HT1080 (cell line): ENCODE measurements at places on chromosomes 6 and 20. TPM values are rescaled to one million over a fixed set of nuclear protein-coding genes. Genes with fewer than 3 reads are reported as not detected.

SRMS gene
- total RNA-seq, result not detected in 2 replicates

CCR6 gene
- total RNA-seq, result 0.06 TPM in 1 of 2 replicates, not detected in the other

BMP6 gene
- total RNA-seq, result 3.2 and 4.0 TPM in 2 replicates

POU5F1 gene
- not detected in 2 replicates for total RNA-seq

XKR7 gene
- total RNA-seq, result not detected in 2 replicates

DNA sequence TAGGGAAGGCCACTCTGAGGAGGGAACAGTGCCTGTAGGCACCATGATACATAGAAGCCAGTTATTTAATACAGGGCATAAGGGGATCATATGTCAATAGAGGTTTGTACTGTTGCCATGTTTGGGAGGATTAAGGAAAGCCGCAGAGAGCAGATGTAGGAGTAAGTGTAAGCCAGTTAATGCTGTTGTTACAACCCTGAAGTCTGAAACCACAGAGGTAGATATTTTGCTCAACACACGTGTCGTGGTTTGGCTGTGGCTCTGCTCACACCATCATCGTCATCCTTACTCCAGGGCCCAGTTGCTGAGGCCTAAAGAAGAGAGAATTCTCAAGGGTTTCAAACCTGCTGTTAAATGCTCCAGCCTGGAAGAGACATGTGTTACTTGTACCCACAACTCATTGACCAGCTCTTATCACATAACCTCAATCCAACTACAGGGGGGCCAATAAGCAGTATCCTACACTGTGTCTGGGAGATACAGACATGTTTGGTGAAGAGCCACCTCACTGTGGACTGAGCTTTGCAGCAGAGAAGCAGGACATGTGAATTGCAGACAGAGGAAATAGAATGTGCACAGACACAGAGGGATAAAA is 31.0 kb upstream of the PSMF1 start:
- peak; percentile 18 for DNase-seq

DNA sequence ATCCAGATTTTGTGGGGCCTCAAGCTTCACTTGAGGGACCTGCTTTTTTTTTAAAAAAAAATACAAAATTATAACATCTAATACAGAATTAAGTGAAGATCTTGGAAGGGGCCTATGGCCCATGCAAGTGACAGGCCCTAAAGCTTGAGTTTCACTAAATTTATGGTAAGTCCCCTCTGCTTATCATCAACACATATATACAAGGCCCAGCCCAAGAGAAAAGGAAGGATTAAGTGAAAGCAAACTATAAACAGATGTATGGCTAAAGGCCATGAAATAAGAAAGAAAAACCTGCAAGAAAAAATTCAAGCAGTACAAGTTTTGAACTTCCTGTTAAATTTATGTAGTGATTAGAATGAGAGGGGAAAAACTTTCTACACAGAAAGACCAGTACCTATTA is 86.8 kb downstream of the CDC40 start:
- no peak for DNase-seq

DNA sequence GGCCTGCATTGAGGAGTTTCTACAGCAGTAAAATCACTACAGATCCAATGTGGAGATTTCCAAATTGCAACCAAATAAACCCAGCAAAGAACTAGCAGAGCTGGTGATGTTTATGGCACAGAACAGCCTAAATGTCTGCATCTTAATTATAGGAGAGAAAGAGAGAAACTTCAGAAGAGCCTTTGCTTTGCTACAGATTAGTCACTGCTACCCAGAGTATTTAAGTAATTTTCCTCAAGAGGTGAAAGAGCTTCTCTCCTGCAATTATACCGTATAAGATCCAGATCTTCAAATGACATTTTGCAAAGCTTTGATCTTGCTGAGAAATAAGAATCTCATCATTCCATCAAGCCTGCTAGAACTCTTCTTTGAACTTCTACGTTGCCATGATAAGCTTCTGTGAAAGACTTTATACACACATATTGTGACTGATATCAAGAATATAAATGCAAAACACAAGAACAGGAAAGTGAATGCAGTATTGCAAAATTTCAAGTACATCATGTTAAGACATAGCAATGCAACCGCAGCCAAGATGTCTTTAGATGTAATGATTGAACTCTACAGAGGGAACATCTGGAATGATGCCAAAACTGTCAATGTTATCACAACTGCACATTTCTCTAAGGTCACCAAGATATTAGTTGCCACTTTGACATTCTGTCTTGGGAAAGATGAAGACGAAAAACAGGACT is 48.0 kb downstream of the MKKS start:
- no peak for DNase-seq

DNA sequence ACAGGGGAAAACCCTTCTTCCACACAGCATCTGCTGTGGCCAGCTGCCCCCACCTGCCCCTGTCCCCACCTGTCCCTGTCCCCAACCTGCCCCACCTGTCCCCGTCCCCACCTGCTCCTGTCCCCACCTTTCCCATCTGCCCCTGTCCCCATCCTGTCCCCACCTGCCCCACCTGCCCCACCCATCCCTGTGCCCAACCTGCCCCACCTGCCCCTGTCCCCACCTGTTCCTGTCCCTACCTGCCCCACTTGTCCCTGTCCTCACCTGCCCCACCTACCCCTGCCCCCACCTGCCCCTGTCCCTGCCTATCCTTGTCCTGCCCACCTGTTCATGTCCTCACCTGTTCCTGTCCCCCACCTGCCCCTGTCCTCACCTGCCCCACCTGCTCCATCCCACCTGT is 6.4 kb upstream of the MYT1 start:
- no peak for DNase-seq

DNA sequence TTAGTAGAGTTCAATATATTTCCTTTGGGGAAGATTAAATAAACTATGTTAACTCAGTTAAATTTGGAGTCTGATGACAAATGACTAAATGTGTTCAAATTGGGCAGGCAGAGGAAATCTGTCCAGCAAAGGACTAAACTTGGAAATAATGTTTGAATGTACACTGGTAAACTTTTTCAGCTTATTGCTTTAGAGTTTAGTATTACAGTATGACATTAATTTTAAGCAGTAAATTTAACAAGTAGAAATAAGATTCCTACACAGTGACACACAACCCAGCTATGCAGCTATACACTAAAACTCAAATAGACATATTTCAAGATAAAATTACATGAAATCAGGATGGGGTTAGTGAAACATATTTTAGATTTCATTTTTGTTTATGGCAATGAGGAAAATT is 42.6 kb upstream of the HDGFL1 start:
- no peak for DNase-seq

- DNase-seq, result no peak
Observed at GRCh38 chr6:117992856-117993255, 85.8 kb downstream of the SLC35F1 start.

DNA sequence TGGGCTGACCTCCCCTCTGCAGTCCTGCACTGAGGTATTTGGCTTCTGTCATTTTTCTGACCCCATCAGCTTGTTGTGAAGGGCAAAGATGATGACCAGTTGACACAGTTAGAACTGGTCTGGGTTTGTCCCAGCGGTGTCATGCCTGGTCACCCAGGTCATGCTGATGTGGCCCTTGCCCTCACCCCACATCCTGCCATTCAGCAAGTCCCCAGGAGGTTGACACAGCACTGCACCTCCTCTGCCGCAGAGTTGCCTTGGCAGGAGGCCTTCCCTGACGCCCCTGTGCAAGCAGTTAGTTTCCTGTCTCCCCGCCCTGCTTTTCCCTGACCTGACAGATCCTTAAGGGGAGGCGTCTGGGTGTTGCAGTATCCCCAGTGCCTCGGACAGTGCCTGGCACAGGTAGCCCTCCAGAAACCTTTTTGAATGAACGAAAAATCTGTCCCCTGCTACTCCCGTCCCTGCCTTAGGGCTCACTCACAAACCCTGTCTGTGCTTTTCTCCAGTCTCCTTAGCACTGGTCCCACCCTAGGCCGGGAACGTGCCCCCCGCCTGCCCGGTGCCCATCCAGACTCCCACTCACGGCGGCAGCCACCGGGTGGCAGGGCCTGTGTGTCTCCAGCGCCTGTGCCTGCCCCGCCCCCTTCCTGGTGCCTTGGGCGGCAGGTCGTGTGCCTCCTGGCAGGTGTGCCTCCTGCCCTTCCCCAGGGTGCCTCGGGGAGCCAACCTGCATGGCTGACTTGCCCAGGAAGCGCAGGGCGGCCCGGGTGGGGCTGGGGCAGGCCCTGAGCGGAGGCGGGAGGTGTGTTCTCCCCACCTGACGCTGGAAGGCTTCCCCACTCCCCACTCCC is 146.3 kb upstream of the RNF24 start:
- DNase-seq, result no peak

DNA sequence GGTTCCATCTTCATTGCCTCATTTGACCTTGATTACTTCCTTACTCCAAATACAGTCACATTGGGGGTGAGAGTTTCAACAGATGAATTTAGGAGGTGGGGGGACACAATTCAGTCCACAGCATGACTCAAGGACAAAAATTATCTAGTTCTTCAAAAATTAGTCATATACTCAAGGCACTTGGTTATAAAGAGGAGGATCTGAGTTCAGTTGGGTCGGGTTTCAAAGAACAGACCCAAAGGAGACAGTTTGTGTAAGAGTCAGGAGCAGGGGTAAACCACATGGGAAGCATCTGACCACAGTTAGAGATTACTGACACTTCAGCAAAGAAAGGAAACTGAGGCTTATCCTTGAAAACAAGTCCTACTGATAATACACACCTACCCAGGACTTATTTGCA is 138.0 kb downstream of the TBC1D7 start:
- peak; percentile 31 for DNase-seq

DNA sequence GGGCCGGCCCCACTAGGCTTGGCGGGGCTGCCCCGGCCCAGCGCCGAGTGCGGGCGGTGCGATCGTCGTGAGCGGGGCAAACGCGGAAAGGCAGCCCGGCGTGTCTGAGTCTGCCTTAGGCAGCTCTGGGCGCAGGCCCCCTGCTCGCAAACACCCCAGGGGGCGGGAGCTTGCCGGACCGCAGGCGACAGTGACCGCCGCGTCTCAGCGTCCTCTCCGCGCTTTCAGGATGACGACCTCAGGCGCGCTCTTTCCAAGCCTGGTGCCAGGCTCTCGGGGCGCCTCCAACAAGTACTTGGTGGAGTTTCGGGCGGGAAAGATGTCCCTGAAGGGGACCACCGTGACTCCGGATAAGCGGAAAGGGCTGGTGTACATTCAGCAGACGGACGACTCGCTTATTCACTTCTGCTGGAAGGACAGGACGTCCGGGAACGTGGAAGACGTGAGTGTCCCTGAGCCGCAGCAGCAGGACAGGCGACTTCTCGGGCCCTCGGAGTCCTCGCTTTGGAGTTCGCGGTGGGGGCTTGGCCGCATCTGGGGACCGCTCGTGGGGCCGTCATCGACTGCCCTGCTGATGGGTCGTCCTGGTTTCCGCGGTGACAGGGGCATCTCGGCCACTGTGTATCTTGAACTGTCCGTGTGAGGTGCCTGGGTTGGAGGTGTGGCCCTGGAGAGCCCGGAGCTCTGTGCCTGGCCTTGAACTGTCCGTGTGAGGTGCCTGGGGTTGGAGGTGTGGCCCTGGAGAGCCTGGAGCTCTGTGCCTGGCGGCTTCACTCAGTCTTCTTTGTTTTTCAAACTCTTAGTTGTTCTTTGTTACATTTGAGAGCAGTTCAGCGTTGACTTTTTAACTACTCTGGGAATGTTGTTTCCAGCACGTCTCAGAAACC is 786 bp downstream of the ADRM1 start:
- DNase-seq, result no peak

GRCh38 chr20:35988910-35989463 is 20.6 kb downstream of the CNBD2 start:
- DNase-seq, result no peak

DNA sequence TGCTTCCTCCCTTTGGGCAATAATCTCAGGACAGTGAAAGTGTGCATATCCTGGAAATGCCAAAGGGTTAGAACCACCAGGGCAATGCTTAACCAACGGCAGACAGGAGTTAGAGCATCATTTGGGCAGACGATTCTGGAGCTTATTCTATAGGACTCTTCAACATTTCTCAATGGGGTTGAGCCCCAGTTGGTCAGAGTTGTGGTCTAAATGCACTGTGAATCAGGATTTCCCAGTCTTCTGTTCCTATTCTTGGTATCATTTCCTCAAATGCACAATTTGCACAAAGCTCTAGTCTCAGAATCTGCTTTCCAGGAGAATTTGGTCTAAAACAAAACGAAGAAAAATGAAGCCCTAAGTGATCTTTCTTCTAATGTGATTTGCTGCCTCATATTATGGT is 389.6 kb upstream of the JAG1 start:
- DNase-seq, result no peak

GRCh38 chr6:146890644-146891434 is 292.1 kb downstream of the ADGB start:
- no peak for DNase-seq

DNA sequence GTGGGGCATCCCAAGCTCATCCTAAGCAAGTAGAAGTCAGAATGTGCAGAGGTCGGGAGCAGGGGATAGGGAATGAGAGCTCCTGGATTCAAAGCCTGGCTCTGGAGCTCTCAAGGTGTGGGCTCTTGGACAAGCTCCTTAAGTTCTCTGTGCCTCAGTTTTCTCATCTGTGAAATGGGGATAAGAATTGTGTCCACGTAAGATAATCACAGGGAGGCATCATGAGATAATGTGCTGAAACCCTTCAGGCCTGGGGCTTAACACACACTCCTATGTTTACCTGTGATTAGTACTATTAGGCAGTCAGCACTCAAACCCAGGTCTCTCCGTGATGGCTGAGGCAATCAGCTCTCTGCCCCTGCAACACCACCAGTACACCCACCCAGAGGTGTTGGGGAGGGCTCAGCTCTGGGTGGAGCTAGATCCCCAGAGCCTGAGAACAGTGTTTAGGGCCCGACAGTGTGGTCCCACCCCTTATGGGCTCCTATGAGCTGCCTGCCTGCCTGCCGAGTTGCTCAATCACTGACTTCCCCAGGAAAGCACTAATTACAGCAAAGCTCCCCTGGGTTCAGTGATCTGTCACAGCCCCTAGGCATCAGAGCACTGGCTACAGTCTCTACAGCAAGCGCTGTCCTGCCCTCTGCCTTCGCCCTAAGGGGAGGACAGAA is 6.3 kb upstream of the SIRPA start:
- no peak for DNase-seq

DNA sequence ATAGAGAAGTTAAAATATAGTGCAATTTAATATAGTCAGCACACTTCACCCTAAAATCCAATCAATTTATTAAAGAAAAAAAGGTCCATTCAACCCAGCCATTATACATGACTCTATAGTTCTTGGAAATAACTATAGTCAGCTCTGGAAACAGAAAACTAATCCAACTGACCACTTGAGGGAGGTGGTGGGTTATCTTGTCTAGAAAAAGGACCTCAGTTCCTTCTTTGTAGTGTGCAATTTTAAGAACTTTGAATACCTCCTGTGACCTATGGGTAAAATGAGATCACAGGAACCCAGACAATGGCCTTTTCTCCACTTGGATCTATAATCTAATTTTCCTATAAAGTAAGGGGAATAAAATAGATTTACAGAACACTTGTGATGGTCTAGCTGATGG is 163.6 kb upstream of the CENPW start:
- peak; percentile 29 for DNase-seq

DNA sequence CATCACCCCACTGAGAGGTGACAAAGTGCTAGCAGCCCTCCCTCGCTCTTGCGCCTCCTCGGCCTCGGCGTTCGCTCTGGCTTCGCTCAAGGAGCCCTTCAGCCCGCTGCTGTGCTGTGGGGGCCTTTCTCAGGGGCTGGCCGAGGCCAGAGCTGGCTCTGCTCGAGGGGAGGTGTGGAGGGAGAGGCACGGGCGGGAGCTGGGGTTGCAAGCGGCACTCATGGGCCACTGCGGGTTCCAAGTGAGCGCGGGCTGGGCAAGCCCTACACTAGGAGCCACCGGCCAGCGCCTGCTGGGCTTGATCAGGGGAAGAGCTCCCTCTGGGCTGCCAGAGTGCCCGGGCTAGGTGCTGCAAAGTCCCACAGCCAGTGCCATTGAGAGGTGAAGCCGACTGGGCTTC is 964.8 kb upstream of the GJE1 start:
- no peak for DNase-seq
